ENCODE measurements at places on chromosomes 6 and 20.

- no peak for DNase-seq
Observed at GRCh38 chr6:163098827-163099479, 315.6 kb upstream of the QKI start.

DNA sequence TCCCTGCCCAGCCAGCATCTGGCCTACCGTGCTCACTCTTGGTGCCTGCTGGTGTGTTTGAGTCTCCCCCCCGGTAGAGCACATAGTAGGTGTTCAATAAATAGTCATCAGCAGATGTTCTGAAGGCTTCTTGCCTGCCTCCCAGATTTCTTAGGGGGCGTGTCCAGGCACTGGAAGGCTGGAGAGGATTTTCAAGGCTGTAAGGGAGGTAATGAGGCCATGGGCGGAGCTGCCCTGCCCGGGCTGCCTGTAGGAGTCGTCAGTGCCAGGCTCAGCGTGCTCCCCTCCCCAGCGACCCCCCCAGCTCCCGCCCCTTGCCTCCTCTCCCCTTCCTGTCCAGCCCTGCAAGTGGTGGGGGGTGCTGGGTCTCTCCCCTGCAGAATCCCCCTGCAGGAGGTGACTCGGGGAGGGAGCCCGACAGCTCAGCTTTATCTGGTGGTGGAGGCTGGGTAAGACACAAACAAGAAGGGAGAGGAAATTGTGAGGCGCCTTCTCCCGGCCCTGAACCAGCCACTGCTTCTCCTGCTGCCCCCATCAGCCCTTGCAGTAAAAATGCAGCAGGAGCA lies 55.9 kb downstream of the BCAS4 start:
- peak; percentile 34 for DNase-seq

- DNase-seq: peak; percentile 71
Observed at GRCh38 chr20:11891776-11892545, 25.7 kb upstream of the BTBD3 start.

DNA sequence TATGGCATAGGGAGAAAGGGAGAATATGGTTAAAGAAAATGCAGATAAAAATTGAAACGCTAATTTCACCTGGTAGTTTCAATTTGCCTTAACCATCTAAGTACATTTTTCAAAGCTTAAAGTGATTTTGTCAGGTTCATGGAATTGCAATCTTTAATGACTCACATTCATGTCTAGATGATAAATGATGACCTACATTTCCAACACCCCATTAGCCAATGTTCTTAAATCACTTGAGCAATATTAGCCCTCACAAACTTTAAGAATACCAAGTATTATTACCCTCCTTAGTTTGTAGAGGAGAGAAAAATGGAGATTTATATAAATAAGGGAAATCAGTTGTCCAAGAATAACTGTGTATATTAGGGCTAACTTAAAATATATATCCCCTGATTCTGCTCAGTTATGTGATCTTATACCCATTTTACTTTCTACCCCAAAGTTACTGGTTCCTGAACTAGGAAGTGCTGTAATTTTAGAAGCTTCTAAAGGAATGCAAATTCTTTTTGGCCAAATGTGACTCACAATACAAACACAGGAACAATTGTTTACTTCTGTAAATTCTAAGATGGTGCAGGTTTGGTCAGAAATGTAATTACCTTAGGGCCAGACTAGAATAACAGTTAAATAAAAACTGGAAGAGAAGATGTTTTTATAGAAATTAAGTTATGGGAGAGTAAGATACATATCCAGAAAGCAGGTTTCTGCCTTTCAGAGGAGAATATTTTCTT lies 34.5 kb downstream of the TPBG start:
- DNase-seq: no peak

DNA sequence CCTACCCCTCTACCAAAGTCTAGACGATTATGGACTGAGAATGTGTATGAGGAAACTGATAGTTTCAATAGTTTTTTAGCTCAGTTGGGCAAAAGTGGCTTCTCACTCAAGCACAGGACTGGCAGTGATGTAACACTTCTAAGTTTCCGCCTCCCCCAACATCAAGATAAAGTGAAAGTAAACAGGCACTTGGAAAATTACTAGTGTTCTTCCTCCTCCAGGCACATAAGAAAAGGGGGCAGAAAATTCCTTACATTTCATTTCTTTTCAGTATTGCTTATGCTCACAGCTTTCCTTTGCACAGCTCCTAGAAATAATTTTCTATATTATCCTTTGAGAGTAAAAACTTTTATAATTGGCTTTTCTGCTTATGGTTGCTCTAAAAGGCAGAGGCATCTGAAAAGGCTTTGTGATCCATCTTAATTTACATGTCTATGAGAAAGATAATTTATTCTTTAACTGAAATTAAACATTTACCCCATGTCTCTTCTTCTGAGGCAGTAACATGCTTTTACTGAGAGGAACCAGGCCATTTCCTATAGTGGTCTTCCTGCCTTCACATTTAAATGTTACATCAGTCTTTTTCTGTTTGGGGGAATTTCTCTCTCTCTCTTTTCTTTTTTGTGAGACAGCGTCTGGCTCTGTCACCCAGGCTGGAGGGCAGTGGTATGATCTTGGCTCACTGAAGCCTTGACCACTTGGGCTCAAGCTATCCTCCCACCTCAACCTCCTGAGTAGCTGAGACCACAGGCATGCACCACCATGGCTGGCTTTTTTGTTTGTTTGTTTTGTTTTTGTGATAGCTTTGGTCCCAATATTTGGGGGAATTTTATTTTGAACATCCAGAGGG lies 65.0 kb upstream of the EEF1A1 start:
- no peak for DNase-seq

- no peak for DNase-seq
Observed at GRCh38 chr20:37846573-37846972, 56.4 kb upstream of the VSTM2L start.

GRCh38 chr6:52516269-52516668 lies 60.6 kb downstream of the TRAM2 start:
- no peak for DNase-seq

DNA sequence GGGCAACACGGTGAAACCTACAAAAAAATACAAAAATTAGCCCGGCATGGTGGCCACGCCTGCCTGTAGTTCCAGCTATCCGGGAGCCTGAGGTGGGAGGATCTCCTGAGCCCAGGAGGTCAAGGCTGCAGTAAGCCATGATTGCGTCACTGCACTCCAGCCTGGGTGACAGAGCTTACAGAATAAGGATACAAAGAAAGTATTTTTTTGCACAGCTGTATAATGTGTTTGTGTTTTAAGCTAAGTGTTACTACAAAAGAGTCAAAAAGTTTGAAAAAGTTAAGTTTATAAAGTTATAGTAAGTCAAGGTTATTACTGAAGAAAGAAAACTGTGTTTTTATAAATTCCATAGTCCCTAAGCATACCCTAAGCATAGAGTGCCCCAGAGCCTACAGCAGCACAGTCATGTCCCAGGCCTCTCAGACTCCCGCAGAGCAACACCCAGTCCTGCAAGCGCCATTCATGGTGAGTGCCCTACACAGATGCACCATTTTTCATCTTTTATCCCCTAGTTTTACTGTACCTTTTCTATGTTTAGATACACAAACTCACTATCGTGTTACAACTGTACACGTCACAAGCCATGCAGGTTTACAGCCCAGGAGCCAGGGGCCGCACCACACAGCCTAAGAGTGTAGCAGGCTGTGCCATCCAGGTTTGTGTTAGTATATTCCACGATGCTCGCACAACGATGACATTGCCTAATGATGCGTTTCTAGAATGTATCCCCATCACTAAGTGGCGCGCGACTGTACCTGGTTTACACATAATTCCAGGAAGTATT lies 22.4 kb downstream of the TAF4 start:
- no peak for DNase-seq

DNA sequence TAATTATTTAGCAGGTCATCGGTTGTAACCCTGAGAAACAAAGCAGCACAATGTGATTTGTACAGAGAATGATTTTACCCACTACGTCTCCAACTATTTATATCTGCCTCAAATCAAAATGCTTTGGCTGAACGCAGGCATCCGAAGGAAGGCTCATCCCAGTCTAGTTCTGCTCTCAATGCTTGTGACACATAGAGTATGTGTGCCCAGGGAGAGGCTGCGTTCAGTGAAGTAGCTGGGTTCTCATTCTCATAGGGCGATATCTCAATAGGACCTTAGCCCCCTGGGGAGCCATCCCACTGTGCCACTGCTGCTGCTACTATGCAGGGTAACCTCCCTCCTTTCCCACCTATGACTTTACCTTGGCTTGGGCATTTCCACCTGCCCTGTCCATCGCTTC lies 407 bp downstream of the GABRR2 start:
- no peak for DNase-seq

DNA sequence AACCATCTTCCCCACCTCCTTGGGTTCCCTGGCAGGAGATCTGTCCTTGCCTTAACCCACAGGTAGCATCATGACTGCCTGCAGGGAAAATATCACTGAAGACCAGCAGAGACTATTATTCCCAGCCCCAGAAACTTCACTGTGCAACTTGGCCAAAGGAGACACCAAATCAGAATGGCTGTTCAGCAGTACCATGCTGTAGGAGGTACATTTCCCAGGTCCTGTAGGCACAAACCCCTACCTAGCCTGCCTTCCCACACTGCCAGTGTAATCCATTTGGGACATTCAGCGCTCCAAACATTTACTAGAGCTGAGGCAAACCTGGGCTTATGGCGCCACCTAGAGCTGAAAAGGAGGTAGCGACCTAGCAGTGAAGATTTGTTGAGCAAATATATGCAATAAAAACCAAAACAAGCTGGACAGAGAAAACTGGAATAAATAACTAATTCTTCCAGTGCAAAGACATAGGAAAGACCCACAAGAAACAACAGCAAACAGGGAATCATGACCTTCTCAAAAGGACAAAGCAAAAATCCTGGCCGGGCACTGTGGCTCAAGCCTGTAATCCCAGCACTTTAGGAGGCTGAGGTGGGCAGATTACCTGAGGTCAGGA lies 60.3 kb downstream of the VTA1 start:
- DNase-seq: no peak

GRCh38 chr6:35165630-35166071 lies 24.5 kb upstream of the TCP11 start:
- DNase-seq: no peak

DNA sequence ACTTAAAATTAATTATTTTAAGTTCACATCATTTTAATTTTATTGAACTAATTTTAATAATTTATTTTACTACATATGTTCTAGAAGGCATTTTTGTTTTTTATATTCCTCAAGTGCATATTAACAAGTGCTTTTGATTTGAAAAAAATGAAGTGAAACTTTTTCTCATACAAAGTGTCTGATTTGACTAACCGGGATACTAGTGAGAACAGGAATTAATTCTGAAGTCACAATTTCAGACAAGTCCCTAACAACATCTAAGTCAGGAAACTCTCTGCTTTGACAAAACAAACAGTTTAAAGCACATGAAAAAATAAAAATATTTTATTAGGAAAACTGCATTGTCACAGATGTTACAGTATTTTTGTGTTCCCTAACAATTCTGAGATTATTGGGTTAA lies 1166.3 kb upstream of the CITED2 start:
- no peak for DNase-seq

DNA sequence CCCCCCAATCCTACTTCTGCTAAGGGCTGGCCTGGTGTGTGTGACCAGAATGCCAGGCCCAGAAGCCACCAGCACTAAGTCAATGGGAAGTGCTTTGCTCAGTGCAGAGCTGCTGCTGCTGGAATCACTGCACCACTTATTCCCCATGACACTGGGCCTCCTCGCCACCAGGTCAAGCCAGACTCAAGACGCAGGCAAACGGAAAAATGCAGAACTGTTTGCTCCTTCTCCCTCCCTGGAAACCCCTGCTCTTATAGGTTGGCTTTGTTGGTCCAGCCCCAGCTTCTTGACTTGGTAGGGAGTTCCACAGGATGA lies 121.9 kb downstream of the PHACTR3 start:
- DNase-seq: no peak

DNA sequence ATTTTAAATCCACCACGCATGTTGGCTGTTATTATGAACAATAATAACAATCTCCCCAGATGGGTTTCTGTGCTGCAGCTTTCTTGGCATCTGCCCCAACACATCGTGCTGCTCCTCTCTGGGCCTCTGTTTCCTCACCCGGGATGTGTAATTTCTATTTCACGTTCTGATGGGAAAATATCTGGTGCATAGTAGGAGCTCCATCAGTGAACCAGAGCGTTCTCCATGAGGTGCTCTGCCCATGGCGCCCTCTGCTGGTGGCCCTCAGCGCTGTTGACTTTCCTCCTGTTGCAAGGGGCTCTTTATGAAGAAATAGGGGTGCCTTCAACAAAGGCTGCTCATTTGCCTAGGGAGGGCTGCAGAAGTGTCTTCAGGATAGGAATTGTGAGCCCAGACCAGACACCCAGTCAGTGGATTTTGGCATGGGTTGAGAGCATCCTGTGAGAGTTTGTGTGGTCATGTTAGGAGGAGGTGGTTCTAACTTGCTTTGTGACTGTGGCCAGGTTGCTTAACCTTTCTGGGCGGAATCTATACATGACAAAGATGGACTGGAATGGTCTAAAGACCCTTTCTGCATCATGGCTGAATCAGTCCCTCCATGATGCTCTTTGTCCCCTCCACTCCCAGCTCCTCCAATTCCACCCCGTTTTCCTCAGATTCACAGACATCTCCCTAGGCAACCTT lies 8.1 kb downstream of the SCRT2 start:
- DNase-seq: peak; percentile 82

- no peak for DNase-seq
Observed at GRCh38 chr6:47736083-47736700, 37.8 kb downstream of the ADGRF4 start.

GRCh38 chr20:58056921-58057686 lies 171.3 kb downstream of the ANKRD60 start:
- no peak for DNase-seq

GRCh38 chr20:59078231-59078630 lies 35.6 kb upstream of the PRELID3B start:
- no peak for DNase-seq

DNA sequence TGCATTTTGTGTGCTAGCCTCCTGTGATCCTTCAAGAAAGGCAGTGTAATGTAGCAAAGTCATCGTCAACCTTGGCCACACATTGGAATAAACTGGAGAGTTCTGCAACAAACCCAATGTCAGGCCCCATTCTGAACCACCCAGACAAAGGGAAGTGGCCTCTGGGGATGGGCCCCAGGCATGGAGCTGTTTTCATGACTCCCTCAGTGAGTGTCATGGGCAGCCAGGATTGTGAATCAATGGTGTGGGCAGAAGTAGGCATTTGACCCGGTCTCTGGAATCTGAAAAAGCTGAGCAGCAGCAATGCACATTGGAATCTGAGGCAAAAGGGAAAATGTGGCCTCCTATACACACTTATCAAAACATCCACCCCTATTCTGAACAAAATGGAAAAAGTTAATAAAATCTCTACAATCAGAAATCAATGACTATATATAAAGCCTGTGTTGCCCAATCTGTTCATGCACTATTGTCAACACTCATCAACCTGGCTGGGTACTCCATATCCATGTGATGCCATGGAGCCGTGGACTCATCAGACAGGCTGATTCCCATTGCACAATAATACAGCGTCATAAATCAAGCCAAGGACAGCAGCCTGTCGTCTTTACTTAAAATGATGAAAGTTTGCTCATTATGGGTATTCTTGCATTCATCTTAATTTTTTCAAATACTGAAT lies 134.9 kb upstream of the STMND1 start:
- DNase-seq: no peak
